ENCODE measurements at places on chromosomes 7 and 10.

- DNase-seq, result no peak
Measured at GRCh38 chr7:4713183-4713784, 31.2 kb downstream of the FOXK1 start.

- no peak for DNase-seq
Measured at GRCh38 chr10:132880128-132880981, 62.0 kb downstream of the CFAP46 start.

- DNase-seq, result no peak
Measured at GRCh38 chr10:17153321-17153720, 23.7 kb upstream of the CUBN start.

- no peak for DNase-seq
Measured at GRCh38 chr10:88989824-88990383, 694 bp upstream of the FAS start.

GRCh38 chr10:62492012-62492869, 118.1 kb downstream of the ZNF365 start:
- no peak for DNase-seq

- DNase-seq, result no peak
Measured at GRCh38 chr7:13198727-13199126, 511.3 kb downstream of the ARL4A start.

GRCh38 chr7:35513828-35514227, 181.1 kb downstream of the HERPUD2 start:
- DNase-seq, result no peak

DNA sequence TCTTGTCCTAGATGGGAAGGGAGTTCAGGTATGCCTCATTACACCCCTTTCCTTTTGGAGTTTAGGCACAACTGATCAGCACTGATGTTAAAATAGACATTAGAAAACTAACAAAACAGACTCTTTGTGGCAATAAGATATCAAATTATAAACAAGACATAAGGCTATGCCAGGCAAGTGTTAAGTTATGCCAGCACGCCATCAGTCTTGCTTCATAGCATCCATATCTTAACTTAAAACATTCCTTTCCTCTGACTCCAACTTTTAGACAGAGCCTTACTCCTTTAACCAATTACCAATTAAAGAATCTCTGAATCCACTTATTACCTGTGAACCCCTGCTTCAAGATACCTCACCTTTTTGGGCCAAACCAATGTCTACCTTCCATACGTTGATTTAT, 126.2 kb upstream of the ETV1 start:
- DNase-seq, result no peak

DNA sequence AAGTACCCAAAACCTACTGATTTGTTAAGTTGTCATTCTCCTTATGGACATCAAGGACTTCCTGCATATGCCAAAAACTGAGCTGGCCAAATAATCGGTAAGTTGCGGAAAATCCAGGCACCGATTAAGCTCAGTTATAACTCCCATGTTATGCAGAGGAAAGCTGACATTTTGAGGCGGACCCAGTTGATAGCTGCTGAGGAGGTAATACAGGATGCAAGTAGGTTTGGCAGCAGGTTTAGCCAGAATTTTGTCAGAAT, 725.1 kb upstream of the GALNT17 start:
- no peak for DNase-seq
